ENCODE measurements at places on chromosomes 7 and 10.

DNA sequence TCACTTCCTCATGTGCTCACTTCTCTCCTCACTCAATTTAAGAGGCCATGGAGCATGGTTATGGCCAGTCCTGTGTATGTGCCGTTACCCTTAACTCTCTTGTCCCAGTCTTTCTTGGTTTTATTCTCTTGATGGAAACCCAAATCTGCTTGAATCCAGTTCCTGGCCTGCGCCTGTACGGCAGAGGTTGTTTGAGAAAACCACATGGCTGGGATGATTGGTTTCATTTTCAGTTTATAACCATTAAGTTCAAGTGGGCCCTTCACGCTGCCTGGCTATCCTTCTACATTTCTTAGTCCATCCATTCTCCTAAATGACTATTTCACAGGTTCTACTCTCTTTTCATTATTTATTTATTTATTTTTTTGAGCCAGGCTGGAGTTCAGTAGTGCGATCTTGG lies 1.6 kb upstream of the ZNF239 start:
- no peak for DNase-seq

GRCh38 chr10:43125881-43126731 lies 12.1 kb upstream of the CSGALNACT2 start:
- DNase-seq: no peak

DNA sequence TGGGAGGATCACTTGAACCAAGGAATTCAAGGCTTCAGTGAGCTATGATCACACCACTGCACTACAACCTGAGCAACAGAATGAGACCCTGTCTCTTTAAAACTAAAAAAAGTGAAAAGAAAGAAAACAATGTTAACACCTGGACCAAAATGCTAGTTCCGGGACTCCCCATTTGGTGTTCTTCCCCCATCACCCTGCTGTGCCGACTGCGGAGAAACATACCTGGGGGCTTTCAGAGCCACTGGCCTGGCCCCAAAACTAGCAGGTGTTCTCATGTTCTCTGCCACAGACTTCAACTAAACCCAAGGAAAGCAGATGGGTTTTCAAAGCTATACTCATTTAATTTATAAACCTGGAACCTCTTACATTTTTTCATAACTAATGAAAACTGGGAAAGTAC lies 250.9 kb downstream of the KIAA1217 start:
- no peak for DNase-seq

GRCh38 chr7:84508606-84509005 lies 314.0 kb upstream of the SEMA3A start:
- DNase-seq: no peak

DNA sequence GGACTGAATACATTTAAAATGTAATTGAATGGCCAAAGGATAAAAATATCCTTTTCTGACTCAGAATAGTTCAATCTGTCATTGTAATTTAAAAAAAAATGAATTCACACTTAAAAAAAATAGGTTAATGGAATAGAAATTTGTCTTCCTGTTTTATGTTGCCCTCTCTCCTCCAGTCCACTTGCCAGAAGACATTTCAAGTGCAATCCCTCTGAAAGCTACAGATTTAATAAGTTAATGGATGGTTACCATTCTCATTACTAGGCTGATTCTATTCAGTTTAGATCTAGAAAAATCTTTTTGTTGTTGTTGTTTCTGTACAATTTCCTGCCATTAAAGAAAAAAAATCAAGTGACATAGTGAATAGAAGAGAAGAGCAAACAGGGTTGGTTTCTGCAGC lies 142.9 kb downstream of the SKAP2 start:
- DNase-seq: no peak

DNA sequence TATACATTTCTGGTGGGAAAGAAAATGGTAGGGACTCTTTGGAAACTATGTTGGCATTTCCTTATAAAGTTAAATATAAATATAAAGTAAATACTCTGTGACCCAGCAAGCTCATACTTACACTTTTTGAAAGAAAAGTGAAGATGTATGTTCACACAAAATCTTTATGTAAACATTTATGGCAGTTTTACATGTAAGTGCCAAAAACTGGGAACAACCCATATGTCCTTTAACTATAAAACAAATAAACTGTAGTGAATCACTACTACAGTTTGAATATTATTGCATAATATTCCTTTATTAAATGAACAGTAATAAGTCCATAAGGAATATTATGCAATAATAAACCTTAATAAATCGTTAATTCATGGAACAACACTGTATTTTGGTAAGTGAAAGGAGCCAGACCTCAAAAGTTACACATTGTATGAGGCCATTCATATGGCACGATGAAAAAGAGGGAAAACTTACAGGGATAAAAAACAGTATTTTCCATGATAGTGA lies 1660.3 kb upstream of the LRRTM3 start:
- no peak for DNase-seq

DNA sequence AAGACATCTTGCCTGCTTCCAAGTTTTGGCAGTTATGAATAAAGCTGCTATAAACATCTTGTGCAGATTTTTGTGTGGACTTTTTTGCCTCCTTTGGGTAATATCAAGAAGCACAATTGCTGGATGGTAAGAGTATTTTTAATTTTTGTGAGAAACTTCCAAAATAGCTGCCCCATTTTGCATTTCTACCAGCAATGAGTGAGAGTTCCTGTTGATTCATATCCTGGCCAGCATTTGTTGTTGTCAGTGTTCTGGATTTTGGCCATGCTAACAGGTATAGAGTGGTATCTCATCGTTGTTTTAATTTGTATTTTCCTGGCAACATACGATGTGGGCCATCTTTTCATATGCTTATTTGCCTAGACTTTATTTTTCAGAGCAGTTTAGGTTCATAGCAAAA lies 53.9 kb downstream of the BTAF1 start:
- no peak for DNase-seq

GRCh38 chr10:16947069-16947468 lies 129.8 kb upstream of the RSU1 start:
- DNase-seq: no peak

DNA sequence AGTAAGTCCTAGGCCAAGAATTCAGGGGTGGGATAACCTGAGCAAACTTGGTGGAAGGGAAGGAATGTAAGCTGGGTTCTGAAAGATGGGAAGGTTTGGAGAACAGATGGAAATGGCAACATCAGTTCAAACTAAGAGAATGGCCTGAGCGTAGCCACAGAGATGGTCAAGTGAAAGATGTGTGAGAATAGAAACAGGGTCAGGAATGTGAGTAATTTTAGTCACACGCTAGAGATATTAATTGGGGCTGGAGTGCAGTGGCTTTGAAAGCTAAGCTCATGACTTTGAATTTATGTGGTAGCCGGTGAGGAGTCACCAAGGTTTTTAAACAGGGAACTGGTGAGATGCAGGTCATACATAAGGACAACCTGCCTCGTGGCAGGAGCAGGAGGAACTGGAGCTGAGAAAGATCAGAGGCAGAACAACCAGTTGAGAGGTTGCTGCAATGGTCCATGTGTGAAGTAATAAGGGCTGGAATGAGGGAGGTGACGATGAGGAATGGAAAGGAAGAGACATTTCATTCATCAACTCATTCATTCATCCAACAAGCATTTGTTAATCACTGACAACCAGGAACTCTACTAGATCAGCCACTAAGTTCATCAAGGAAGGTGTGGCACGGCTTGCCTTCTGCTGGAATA lies 12.9 kb upstream of the SORBS1 start:
- no peak for DNase-seq

DNA sequence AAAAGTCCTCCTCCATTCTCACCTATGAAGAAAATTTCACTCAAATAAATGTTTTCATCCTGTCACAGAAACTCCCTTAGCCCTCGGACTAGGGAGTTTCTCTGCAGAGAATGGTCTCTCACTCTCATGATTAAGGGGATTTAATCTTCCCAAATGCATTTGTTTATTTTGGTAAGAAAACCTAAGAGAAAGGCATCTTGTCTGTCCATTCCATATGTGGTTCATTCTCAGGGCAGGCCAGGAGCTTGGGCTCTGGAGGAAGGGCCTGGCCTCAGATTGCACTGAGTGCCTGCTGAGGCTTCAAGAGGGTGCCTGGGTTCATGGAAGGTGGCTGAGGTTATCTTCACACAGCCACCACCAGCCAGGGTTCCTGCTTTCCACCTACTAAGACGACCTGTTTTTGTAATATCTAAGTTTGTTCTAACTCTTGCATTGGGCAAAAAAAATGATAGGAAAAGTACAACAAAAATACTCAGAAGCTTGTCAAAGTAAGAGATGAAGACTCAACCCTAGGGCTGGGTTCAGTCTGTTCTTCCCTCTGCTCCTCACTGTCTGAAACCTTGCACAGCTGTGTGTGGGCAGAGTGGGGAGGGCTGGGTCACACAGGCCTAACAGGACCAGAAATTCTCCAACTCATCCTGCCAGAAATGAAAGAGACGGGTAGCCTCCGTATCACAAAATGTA lies 186.7 kb downstream of the CXCL12 start:
- no peak for DNase-seq

- no peak for DNase-seq
Observed at GRCh38 chr7:155620497-155620896, 24.0 kb upstream of the RBM33 start.

GRCh38 chr7:105910172-105910571 lies 33.8 kb upstream of the ATXN7L1 start:
- no peak for DNase-seq

- DNase-seq: no peak
Observed at GRCh38 chr10:7950981-7951847, 103.3 kb upstream of the GATA3 start.

- no peak for DNase-seq
Observed at GRCh38 chr7:100965045-100965722, 4.2 kb upstream of the MUC12 start.

DNA sequence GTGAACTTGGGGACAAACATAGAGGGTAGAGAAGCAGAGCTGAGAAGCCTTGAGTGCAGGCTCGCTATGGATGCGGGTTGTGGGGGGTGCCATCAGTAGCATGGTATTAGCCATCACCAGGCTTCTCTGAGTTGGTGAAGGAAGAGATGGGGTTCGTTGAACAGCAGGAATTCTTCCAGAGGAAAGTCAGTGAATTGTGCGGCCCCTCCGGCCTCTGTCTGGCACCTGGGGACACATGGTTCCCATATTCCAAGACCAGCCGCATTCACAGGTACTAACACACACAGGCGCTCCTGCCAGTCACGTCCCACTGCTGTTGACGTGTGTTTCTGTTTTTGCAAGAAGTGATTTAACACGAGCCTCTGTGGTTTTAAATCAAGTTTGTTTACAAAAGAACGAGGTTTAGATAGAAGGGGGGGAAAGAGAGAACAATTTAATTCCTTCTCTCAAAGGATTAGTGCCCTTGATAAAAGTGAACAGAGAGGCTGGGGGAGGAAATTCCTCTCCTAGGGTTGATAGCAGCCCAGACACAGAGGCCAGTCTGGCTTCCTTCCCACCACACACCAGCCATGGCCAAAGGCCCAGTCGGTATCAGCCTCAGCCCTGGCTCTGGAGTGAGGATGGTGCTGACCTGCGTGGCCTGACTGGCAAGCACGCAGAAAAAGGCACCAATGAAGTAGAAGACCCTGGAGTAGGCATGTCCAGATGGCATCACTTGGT lies 252.6 kb upstream of the IGFBP3 start:
- no peak for DNase-seq

- no peak for DNase-seq
Observed at GRCh38 chr10:9140373-9140772, 1085.9 kb downstream of the GATA3 start.

DNA sequence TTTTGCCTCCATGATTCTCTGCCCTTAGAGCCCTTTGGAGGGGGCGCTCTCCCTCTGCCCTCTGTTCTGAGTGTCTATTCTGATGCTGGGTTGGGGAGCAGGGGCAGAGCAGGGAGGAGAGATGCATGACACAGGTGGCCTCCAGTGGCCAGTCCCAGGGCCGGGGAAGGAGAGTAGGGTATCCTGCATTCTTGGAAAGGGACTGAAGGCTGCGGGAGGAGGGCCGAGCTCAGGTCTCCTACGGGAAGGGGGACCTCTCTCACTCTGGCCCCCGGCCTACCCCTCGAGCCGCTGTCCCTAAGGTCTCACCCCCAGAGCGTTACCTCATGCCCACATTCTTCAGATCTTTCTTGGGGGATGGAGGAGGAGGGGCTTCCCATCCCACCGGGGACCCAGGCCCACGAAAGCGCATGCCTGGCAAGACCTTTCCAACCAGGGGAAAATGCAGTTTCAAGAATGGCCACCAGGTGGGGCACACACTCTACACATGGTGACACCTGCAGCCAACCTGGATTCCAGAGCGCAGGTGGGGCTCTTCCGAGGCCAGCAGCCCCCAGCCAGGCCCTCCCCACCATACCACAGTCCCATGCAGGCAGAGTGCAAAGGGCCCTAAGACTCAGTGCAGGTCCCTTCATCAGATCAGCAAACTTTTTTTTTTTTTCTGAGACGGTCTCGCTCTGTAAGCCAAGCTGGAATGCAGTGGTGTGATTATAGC lies 86.4 kb downstream of the MYL10 start:
- DNase-seq: peak; percentile 79

GRCh38 chr10:4022473-4022872 lies 237.5 kb upstream of the KLF6 start:
- no peak for DNase-seq

DNA sequence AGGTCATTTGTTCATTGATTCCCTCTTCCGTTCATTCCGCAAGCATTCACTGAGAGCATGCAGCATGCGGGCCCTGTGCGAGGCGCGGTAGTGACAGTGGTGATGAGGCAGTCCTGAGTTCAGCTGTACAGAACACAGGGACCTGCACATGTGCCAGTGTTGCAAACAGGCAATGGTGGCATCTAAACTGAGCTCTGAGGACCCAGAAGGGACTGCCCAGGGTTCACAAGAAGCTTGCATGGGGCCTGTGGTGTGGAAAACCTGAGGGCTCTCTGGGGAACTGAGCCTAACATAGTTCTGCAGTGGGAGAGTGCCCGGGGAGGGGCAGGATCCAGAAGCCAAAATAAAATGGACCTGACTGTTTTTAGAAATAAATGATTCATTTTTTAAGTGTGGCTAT lies 13.2 kb downstream of the ZNF488 start:
- no peak for DNase-seq

DNA sequence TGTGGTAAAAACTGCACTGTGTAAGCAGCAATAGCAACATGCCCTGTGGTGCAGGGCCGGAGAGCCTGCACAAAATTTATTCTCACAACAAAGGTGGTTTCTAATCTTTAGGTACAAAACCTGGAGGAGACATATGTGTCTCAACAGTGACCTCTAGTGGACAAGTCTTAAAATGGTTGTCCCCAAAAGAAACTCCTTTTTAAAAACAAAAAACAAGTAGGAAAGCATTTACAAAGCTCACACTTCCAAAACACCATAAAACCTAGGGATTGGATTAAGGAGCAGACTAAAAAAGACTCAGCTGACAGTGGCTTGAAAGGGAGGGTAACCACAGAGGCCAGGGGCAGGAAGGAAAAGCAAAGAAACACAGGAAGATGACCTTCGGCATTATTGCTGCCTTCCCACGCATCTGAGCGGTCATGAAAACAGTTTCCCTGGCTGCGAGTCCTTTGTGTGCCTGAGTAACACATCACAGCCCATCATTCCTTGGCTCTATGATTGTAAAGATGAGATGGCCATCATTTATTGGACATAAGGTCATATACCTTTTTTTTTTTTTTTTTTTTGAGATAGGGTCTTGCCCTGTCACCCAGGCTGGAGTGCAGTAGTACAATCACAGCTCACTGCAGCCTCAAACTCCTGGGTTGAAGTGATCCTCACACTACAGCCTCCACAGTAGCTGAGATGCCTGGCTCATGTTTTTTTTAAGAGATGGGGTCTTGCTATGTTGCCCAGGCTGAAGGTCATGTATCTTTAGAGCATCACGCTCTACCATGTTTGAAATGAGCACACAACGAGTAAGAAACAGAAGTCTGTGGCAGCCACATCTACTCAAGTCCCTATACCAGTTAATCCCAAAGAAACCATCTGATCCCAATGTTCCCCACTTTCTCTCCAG lies 39.5 kb downstream of the RSU1 start:
- peak; percentile 90 for DNase-seq
